ENCODE measurements at places on chromosomes 6 and 20.

DNA sequence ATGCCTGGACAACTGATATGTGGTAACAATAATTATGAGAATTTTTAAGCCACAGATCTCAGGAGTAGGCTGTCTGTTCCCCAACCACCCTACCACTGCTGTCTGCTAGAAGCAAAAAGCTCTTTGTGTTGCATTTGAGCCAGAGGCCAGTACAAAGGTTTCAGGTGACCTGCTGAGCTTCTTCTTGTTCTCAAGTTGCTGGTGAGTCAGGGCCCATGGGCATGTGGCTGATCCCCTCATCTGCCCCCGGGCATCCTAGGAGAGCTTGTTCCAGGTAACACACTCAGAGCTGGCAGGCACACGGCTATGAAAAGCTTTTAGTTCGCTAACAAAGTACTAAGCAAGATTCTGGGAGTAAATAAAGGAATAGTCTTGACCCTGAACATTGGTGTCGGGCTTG, 285.3 kb downstream of the CDC5L start:
- DNase-seq: no peak

GRCh38 chr6:166512567-166512966, 73.9 kb downstream of the RAMACL start:
- no peak for DNase-seq

- no peak for DNase-seq
Observed at GRCh38 chr6:41428336-41428995, 93.1 kb downstream of the NCR2 start.

DNA sequence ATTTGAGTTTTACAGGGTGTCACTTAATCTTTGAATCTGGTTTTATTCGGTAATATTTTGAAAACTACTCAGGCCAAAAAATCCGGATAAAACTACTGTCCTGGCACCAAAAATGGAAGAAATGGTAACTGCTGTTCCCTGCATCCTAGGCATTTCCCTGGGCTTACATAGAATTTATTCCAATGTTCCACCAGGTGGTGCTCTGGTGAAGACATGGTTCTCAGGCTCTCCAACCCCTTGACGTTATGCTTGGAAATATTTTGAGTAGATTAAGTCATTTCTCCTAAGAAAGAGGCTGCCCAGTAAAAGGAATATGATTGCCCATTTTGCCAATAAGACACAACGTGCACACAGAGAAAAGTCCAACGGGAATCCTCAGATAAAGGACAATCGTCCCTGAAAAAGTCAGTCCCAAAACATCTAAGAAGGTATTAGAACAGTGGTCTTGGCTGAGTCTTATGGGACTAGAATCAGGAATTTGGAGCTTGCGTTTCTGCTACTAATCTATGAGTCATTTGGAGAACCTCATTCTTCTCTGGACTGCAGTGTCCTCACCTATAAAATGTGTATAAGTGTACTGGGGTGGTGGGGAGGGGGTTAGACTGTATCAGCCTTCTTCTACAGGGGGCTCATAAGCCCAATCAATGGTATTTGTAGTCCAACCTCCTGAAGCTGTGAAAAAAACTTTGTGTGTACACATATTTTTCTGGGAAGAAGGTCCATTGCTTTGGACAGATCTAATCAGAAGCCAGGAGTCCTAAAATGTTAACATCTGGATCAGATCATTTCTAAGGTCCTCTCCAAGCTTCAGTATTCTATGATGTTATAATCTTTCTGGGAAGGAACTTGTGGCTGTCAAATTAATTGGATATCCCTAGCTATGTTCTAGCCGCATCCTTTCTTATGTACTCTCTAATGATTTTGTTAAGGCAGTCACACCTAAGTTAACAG, 131.0 kb upstream of the BMP2 start:
- DNase-seq: no peak

- DNase-seq: no peak
Observed at GRCh38 chr20:34237942-34238341, 3.3 kb upstream of the ASIP start.

DNA sequence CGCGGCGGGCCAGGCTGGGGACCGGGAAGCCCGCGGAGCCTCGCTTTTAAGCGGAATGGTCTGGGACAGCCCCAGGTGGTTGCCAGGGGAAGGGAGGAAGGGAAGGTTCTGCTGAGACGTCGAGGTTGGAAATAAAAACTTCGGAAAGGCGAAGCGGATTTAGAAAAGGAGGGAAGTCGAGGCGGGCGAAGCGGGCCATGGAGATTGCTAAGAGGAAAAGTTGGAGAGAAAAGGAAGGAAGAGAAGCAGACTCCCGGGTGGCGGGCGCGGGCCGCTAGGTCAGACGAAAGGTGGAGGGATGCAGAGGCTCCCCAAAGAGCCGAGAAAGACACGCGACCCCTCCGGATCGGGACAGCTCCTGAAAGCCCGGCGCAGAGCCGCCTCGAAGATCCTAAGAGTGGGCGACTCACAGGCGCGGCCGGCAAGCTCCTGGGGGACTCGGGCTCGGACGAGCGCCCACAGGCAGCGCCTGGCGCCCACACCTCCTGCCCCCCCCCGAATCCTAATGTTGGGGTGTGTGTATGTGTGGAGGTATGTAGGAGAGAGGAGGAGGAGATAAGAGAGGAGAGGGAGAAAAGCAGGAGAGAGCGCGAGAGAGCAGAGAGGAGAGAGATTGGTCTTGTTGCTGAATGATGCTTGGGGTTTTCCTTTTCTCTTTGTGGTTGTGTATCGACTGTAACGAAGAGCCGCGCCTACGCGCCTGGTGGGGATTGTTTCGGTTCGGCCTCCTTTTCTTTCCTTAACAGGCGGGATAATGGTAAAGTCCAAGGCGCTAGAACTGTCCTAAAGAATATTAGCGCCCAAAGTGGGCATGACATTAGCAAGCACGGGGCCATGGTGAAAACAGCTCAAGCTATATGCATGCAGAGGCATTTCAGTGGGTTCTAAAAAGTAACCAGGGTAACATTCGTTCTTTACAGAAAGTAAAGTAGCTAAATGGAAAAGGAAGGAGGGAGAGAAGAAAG, 1.5 kb downstream of the TFAP2B start:
- no peak for DNase-seq

DNA sequence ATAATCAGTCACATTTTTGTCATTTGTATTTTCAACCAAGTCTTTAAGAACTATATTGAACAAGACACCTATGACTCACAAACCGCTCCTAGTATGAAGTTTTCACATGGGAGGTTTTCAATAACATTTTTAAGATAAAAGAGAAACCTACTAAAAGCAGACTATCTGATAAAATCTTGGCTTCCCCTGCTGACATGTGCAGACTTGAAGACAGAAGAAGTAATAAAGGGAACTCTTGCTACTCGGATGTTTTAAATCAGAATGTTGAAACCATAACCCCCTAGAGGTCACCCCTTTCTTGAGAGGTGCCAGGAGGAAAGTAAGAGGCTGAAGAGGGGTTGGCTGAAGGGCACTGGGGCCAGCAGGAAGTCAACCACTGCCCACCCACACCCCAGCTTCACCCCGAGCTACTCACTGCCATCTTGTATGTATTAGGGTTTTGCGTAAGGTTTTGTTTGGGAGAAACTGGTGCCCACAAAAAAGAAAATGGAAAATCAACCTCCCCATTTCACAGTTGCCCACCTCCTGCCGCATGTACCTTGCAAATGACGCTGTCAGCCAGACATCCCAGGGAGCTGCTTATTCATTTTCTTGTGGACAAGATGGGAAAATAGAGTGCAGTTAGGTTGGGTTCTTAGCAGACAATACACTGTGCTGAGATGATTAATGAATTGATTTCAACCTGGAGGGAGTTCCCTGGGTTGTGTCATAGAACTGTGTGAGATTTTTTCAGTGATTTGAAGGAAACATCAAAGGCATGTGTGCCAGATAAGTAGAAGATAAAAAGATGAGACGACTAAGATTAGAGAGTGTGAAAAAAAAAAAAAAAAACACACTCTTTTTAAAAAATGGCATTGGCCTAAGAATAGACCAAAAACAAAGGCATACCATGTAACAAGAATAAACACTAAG, 83.2 kb upstream of the TAB2 start:
- no peak for DNase-seq

DNA sequence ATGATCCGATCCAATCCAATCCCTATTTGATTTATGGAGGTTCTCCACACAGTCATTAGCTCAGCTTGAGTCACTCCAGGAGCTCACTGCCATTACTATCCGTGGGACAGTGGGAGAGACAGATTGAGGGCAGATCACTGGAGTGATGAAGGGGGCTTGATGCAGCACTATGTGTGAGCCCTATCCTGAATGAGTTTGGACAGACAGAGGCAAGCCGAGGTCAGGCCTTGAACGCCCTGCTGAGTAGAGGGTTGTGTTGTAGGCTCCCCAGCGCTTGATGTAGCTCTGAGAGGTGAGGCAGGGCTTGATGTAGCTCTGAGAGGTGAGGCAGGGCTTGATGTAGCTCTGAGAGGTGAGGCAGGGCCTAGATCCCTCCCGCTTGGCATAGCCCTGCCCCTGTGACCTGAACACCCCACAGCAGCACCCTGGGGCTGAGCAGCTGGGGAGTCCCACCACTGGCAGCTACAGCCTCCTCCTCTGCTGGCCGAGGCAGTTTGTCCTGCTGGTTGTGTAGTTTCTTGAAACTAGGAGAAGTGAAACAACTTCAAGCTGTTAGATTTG, 58.7 kb downstream of the ZFAND3 start:
- DNase-seq: no peak

- DNase-seq: no peak
Observed at GRCh38 chr20:61442075-61442670, 190.1 kb downstream of the CDH4 start.

GRCh38 chr20:59334651-59335300, 34.4 kb downstream of the EDN3 start:
- DNase-seq: no peak

Measured in activated CD4-positive, alpha-beta T cell treated with anti-CD3 and anti-CD28 coated beads for 24 hours (primary cell).